Kidney capillary endothelial cell (primary cell): ENCODE measurements at places on chromosomes 12 and 14.

DNA sequence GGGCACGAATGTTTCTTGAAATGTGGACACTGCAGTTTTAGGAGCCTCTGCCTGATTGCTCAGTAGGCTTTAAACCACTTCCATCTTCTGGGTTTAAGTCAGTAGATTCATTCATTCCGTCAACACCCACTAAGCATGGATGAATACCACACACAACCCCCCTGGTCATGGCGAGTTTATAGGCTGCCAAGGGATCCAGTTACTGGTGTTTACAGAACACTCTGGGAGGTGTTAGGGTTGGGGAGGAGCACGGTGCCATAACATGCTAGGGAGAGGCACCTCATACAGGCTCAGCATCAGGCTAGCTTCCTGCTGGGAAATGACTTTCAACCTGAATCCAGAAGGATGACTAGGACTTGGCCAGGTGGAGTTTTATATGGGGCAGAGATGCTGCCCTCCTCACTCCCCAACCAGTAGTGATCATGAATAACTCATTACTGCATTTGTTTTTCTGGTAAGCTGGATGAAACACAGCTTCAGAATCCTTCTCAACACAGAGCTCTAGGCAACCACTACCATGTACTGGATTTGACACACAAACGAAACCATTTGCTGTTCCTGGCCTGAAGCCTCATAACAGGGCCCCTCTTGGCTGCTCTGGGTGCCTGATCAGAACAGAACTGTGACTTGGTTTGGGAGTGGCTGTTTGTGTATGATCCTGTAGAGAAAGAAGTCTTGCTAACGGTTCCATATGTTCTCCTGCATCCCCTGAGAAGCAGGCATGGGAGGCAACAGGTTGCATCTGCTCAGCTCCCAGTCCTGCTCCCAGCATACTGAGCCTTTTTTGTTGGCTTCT is 47.9 kb downstream of the FBXW8 start:
- DNase-seq, result no peak

GRCh38 chr12:41452838-41453407 is 264.8 kb downstream of the PDZRN4 start:
- DNase-seq, result no peak

DNA sequence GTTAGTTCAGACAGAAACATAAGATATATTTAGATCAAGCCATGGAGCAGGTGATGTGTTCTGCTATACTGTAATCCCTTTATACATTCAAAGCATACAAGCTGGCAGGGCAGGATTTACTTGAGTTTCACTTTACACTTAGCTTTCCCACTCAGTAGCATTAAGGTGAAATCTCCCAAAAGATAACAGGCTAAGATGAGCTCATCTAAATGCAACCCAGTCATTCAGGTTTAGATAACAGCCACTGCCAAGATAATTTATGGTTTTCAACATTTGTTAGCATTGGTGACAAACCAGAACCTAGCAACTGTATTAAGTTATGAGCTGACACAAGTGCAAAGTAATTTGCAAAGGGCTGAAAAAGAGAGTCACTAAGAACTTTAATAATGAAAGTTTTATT is 925.1 kb upstream of the ATXN7L3B start:
- DNase-seq, result no peak

DNA sequence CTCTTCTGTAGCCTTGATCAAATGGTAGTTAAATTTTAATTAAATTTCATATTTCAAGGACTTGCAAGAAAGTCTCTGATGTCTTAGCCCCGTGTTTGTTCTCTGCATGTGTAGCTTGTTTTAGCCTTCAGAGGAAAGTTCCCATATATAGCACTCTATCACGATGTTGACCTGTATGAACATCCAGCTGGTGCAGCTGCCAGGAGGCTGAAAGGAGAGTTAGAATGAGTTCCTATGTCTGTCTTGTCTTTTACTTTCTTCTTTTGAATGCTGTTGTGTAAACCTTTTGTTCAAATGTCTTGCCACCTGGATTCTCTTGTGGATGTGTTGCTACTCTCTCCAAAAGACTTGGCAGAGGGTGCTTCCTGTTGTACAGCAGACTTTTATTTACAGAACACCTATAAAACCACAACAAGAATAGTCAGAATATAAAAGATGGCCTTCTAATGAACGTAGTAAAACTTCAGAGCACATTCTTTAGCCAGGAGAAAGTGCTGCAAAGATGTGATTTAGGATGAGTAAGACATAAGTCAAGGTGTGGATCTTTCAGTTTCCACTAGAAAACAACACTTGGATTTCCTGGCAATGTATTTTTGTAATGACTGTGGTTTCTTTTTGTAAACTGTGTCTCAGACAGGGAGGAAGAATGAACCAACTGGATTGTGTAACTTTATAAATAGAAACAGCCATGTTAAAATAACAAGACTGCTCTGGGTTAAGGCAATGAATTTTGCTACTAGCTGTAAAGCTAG is 17.2 kb downstream of the NAV3 start:
- DNase-seq, result peak; percentile 89

- DNase-seq, result no peak
Measured at GRCh38 chr12:46133751-46134150, 135.1 kb downstream of the SLC38A1 start.

DNA sequence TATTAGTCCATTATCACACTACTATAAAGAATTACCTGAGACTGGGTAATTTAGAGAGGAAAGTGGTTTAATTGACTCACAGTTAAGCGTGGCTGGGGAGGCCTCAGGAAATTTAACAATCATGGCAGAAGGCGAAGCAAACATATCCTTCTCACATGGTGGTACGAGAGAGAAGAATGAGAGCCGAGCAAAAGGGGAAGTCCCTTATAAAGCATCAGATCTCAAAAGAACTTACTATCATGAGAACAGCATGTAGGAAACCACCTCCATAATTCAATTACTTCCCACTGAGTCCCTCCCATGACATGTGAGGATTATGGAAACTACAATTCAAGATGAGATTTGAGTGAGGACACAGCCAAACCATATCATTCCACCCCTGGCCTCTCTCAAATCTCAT is 422.6 kb downstream of the MDGA2 start:
- no peak for DNase-seq

GRCh38 chr12:4107911-4108697 is 165.5 kb upstream of the CCND2 start:
- DNase-seq, result no peak

GRCh38 chr14:65938738-65939137 is 526.2 kb downstream of the FUT8 start:
- no peak for DNase-seq

- DNase-seq, result no peak
Measured at GRCh38 chr12:53808023-53808705, 56.4 kb upstream of the CISTR start.

DNA sequence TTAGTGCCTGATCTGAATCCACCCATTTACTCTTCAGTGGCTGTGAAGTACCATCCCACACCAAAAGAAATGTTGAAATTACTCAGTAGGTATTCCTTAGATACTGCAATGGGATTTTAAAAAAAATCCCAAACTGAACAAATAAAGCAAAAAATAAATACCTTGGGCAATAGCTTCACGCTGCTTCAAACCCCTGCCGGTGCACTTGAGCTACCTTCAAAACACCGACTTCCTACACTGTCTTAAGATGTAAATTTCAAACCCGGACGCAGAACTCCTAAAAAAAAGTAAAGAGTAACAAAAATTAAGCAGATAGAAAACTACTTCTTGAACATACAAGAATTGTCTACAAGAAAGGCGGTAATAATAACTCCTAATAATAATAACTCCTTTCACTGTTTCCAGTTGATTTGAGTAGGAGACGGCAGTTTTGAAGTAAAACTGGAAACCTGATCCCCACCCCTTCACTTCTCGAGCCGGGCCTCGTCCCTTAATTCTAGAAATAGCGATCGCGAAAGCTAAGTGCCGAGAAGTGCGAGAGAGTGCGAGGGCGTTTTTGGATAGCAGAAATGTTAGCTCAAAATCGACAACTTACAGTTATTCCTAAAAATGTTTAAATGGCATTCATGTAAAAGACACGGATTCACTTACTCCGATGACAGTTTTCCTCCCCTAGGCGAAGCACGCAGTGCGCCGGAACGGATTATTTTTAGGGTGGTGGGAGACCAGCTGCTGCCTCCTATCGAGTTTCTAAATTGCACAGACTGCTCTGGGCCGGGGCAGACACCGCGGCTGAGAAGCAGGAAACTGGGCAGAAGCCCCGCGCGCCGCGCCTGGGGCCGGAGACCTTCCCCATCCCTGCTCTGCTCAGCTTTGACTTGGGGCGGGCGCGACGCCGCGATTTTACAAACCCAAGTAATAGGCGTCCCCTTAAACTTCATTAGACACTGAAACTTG is at the start of gene ABCC9:
Gene ABCC9, minus strand, starts transcription at position 878 of the 957 bp plus-strand sequence. CDS start 4,752 bp downstream, outside the sequence.
- peak; percentile 32 for DNase-seq

GRCh38 chr14:24364841-24365240 is 3.1 kb upstream of the NFATC4 start:
- no peak for DNase-seq

DNA sequence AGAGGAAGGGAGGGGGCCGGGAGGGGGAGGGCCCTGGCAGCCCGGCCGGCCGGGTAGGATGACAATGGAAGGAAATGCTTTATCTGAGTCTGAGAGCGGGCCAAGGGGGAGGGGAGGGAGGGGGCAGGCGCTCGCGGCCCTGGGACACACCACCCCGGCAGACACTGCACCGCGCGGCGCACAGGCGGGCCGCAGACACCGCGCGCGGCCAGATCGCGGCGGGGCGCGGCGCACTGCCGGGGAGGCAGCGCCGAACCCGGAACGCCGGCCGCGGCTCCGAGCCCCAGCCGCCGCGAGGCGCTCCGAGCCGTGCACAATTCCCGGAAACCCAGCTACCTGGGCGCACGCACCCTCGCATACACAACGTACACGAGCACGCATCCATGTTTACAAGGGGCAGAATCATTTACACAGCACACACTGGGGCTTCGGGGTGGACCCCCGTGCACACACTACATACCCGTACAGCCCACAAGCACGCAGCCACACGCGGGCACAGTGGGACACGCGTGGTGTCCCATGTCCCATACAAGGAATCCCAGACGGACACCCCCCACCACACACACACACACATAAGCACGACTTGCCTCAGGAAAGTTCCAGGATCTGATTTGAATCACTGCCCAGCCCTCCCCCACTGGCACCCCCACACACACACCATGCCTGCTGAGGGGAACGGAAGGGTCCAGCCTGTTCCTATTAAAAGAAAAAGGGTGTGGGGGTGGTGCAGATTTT is at the start of gene HDAC7:
Gene HDAC7, minus strand, starts transcription at position 8 of the 735 bp plus-strand sequence. CDS start 118 bp downstream, outside the sequence.
- DNase-seq, result peak; percentile 85

GRCh38 chr12:76943008-76943407 is 64.2 kb upstream of the CSRP2 start:
- DNase-seq, result no peak

DNA sequence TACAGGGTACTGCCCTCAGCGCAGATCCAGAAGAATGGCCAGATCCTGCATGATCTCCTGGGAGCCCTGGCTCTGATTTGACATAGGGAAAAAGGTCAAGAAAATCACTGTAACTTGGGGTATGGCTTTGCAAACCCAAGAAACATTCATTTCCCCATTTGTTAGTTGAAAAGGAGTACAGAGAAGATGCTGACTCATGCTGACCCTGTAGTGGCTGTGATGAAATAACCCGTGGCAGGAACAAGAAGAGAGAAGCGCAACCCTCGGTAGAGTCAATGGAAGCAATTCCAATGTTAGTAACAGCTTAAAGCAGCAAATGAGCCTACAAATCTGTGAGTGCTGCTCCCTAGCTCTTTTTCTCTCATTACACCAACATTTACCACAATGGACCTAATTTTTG is 281.6 kb upstream of the NPAS3 start:
- no peak for DNase-seq

GRCh38 chr12:63294327-63294632 is 143.3 kb upstream of the AVPR1A start:
- peak; percentile 90 for DNase-seq

DNA sequence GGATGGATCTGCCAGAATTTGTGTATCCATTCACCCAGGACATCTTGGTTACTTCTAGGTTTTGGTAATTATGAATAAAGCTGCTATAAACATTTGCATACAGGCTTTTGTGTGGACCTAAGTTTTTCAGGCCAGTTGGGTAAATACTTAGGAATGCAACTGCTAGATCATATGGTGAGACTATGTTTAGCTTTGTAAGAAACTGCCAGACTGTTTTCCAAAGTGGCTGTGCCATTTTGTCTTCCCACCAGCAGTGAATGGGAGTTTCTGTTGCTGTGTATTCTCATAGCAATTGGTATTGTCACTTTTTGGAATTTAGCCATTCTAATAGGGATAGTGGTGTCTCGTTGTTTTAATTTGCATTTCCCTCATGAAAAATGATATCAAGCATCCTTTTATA is 133.0 kb downstream of the KIF26A start:
- no peak for DNase-seq
